AG08396 (cell line): ENCODE measurements at places on chromosomes 12 and 14.

GRCh38 chr12:109963743-109964429 lies 32.3 kb downstream of the GIT2 start:
- no peak for DNase-seq

DNA sequence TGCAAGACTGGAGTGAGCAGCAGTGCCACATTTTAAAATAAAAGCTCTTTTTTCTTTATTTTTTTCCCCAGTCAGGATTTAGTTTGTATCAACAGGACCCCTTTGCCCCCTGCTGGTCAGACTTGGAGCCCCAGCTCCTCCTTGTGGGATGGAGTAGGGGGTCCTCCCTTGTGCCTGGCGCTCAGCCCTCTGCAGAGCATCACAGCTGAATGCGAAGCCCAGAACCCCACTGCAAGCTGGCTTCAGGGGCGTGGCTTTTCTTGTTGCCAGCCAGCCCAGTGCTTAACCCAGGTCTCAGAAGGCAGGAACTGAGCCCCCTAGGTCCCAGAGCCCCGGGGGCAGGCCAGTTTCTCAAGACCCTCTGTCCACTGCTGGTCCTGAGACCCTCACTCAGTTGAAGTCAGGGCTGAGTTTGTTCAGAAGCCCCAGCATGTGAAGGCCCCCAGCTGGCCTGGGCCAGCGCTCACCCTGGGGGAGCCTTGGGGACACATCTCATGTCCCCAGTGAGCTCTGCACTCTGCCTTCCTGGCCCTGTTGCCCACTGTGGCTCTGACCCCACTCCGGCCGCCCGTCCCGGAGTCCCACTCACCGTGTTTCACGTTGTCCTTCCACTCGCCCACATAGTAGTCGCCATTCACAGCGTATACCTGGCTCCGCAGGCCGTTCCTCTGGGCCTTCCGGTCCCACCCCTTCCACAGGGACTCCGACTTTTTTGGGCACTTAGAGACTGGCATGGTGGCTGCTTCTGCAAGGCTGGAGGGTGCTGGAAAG lies 519 bp downstream of the MORN3 start:
- DNase-seq = peak; percentile 45

DNA sequence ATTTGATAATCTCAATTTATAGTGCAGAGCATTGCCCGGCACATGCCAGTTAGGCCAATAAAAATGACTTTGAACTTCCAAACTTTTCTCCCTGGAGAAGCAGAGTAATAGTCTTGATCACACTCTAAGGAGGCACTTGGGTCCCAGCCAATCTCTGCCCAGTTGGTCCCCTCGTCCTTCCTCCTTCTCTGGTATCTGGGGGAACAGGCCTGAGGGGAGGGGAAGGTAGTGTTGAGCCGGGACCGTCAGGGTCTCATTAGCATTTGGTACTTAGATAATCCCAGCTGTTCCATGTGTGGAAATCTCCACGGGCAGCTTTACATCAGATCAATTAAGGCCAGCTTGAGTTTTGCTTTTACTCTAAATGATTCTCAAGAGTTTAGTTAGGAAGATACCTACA lies 70.1 kb downstream of the ZNF641 start:
- DNase-seq = no peak

- no peak for DNase-seq
These were observed 18.3 kb downstream of the SLC38A2 start for GRCh38 chr12:46354111-46354801.

- DNase-seq = no peak
These were observed 25.3 kb downstream of the RTN1 start for GRCh38 chr14:59845245-59845644.
